ENCODE measurements at places on chromosomes 7 and 10.

- peak; percentile 69 for DNase-seq
These were observed 105.2 kb downstream of the THSD7A start for GRCh38 chr7:11726794-11727155.

- DNase-seq = no peak
These were observed 1.4 kb upstream of the VSTM4 start for GRCh38 chr10:49116509-49117375.

GRCh38 chr10:28678687-28679457 is 1.6 kb downstream of the BAMBI start:
- no peak for DNase-seq

DNA sequence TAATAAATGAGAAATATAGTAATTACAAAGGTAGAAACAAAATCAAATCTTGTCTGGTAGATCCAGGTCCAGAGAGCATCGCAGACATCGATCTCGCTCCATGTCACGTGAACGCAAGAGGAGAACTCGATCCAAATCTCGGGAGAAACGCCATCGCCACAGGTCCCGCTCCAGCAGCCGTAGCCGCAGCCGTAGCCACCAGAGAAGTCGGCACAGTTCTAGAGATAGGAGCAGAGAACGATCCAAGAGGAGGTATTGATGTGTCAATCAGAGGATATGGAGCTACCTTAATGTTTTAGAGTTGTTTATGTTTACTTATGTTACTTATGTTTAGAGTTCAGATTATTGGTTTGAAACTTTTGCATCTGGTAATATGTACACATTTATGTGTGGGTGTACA is 57.8 kb downstream of the LUC7L2 start:
- DNase-seq = no peak

DNA sequence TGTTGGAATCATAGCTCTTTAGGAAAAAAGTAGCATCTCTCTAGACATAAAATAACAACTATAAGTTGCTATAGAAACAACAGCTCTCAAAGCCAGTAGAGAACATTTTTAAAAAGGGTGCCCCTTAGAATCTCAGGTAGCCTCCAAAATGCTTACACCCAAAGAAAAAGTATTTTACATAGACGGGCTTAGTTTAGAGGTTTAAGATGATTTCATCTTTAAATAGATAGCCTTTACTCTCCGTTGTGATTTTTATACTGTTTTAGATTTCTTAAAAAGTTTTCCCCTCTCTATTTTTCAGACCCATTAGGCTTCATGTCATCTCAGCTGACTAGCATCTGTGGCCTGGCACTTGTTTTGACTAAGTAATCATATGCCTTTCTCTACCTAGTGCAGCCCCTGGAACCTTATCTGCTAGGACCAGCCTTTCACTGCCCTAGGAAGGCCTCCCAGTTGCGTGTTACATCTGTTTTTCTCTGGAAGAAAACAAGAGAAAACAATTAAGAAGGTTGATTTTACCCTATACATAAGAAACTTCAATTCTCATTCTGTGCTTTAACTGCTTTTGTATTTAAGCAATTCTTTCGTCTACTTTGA is 6.9 kb upstream of the BPGM start:
- DNase-seq = no peak

DNA sequence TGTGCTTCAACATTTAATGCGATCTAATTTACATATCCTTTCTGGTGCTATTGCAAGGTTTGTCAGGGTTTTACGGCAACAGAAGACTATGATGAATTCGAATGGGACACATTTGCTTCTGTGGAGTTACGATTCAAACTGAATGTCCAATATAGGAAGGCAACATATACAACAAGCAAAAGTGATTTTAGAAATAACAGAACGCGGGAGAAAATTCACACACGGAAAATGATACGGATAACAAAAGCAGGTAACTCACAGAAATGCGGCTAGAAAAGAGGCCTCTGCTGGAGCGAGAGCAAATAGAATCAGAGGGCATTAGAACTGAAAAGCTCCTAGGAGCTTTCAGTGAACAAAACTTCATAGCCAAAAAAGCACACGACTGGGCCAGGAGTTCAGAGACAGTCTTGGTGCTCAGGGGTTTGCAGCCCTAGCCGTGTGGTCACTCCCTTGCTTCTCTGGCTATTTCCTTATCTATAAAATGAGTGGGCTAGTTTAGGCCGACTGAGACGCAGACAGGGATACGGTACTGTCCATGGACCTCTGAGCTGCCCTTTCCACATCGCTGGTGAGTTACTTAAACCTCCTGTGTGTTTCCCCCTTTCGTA is 557 bp upstream of the TAX1BP1 start:
- no peak for DNase-seq

- DNase-seq = no peak
These were observed 588.0 kb downstream of the SORCS1 start for GRCh38 chr10:106576534-106576933.

DNA sequence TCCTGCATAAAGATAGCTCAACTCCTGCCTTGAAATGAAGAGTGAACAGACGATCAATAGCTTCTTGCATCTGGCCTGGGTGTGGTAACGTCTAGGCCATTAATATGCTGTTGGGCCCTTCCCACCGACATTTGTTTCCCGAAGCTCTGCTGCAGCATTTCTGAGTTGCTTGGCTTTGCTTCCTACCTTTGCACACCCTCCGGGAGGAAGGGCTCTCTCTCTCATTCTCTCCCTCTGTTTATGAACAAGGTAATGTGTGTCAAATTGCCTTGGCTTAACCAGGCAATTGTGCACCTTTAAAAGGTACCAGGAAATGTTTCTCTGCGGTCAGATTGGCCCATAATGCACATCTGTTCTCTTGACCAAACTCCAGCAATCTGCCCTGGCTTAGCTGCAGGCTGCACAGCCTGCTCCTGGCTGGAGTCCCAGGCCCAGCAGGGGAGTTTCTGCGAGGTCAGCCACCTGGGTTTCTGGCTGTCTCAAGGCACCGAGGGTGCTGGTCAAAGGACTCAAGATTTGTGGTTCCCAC is 223.7 kb downstream of the SNX10 start:
- DNase-seq = no peak

DNA sequence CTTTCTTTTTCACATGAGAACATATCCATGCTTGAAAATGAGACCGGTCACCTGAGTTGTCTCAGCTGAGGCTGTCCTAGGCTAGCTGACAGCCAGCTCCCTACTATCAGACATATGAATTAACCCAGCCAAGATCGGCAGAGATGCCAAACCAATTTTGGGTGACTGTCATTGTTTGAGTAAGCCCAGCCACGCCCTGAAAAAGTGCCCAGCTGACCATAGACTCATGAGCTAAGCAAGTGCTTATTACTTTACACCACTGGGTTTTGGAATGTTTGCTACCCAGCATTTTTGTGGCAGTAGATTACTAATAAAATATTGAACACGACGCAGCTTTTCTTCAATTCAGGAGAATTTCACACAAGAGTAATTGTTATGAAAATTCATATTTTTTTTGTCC is 265.2 kb upstream of the LYZL1 start:
- DNase-seq = no peak

DNA sequence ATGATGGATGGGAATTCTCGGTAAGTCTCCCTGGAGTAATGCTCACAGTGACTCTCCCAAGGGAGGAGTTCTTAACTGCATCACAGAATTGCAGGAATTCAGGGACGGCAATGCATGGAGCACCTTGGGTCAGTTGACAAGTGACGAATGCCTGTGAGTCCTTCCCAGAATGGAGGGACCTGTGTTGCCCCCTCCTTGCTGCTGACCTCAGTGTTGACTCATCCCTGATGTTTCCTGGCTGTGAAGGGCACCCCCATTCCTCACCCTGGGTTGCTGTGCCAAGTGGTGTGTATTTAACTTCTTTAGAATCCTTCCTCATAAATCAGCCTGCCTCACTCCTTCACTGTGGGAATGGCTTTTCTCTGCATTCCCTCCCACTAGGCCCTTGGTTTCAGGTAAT is 98.9 kb downstream of the LRMDA start:
- no peak for DNase-seq

DNA sequence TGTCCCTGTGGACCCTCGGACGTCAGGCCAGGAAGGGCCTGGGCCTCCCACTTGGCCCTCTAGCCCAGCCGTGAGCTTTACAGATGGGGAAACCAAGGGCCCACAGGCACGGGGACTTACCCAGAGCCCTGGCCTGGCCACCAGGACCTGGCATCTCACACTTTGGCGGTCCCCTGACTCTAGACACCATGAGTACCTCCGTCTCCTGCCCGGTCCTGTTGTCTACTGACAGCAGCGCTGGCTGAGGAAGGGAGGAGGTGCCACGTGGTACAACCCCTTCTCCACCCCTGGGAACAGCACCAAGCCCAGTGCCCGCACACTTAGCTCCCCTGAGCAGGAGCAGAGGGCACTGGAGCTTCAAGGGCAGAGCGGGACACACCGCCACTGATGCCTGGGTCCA is 26.1 kb downstream of the ADGRA1 start:
- no peak for DNase-seq

GRCh38 chr7:13139436-13139835 is 452.0 kb downstream of the ARL4A start:
- DNase-seq = no peak

- no peak for DNase-seq
These were observed 637.4 kb upstream of the MKI67 start for GRCh38 chr10:128763588-128763987.

GRCh38 chr10:60908031-60908430 is 36.0 kb downstream of the RHOBTB1 start:
- no peak for DNase-seq

- DNase-seq = no peak
These were observed 237.1 kb upstream of the SHH start for GRCh38 chr7:156049366-156049765.

GRCh38 chr7:44322631-44323363 is 2.6 kb downstream of the CAMK2B start:
- DNase-seq = no peak

GRCh38 chr7:100694098-100694745 is at the start of gene GIGYF1:
TSS of gene GIGYF1 (minus strand) at chr7:100694250. CDS start at chr7:100688238, 6,012 bp downstream.
- DNase-seq = peak; percentile 92
